AG04450 (cell line): ENCODE measurements at places on chromosomes 5 and 9.

GRCh38 chr5:58545912-58546311, 37.0 kb upstream of the RAB3C start:
- no peak for DNase-seq

- peak; percentile 1 for DNase-seq
Observed at GRCh38 chr9:100714372-100715099, 136.7 kb downstream of the CAVIN4 start.

- DNase-seq: no peak
Observed at GRCh38 chr5:124858612-124859011, 112.2 kb upstream of the ZNF608 start.

- DNase-seq: peak; percentile 90
Observed at GRCh38 chr9:33151007-33151557, 16.1 kb downstream of the B4GALT1 start.

DNA sequence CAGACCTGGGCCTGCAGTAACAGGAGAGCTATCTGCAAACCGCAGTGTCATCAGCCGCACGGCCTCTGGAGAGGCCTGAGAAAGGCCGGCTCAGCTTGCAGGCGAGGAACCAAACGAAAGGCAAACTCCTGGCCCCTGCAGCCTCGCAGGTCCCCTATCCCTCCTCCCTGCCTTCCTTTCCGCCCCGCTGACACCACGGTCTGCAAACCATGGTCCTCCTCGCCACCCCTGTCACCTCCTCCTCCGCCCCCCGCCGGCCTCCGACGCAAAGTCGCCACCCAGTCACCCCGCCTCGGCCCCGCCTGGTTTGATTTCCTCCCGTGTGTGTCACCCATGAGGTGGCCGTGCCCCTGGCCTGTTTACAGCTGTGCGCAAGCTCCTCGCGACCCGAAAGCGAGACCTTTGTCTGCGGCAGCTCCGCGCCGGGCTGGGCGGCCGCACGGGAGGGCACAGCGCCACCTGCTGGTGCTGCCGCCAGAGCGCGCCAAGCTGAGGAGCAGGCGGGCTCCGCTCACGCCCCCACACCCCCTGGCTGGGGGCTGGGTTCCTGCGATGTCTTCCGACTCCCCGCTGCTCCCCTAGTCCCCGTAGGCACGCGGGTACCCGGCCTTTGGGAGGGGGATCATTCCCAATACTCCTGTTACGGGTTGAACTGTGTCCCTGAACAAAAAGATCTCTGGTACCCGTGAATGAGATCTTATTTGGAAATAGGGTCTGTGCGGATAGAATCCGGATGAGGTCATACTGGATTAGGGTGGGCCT, 19.4 kb downstream of the GBGT1 start:
- DNase-seq: no peak

GRCh38 chr9:79013715-79014610, 557.8 kb upstream of the TLE4 start:
- no peak for DNase-seq

- peak; percentile 48 for DNase-seq
Observed at GRCh38 chr9:116087751-116088194, 65.8 kb upstream of the PAPPA start.

DNA sequence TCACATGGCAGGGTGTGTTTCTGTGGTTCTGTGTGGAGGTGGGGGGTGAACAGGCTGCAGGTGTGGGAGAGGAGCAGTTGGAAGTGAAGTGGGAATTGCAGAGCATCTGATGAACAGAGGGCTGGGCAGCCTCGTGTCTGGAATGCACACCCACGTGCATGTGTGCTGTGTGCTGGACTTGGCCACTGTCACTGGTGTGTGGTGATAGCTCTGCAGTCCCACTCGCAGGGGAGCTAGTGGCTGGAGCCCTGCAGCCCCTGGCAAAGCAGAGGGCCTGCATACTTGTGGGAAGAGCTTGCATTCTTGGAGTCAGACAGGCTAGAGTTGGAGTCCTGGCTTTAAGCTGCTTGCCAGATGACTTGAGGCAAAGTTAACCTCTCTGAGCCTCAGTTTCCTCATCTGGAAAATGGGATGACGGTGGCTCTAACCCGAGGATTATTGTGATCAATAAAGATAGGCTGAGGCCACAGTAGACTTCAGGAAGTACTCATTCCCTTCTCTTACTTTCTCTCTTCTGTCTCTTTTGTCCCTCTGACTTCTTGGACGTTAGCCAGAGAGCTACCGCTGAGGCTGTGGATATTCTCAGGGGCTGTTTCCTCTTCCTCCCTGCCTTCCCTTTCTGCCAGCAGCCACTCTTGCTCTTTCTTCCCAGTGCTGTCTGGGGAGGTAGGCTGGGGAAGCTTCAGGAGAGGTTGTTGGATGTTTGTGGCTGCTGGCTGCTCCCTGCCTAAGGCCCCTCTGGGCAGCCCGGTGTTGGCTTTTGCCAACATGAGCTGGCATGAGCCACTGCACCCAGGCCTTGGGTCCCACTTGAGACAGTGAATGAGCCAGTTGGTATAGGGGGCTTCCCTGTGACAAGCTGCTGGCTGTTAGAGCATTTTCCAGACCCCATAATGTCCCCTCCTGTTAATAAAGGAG, 18.3 kb downstream of the PSAT1 start:
- no peak for DNase-seq

GRCh38 chr9:104108315-104108714, 14.2 kb downstream of the SMC2 start:
- no peak for DNase-seq

DNA sequence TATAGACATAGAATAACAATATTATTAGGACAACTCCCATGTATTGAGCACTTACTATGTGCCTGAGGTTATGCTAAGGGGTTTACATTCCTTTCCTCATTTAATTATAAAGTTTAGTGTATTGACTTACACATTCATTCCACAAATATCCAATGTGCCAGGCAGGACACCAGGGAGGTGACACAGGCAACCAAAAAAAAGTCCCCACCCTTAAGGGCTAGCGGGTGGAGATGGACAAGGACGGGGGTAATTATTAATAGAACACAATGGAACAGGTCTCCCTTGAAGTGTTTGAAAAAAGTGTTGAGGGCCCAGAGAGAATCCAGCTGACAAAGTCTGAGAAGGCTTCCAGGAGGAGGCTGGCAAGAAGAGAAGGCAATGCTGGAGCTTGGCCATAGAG, 5.7 kb downstream of the TBC1D2 start:
- DNase-seq: no peak

- DNase-seq: no peak
Observed at GRCh38 chr9:21331676-21332402, 3.4 kb downstream of the KLHL9 start.

DNA sequence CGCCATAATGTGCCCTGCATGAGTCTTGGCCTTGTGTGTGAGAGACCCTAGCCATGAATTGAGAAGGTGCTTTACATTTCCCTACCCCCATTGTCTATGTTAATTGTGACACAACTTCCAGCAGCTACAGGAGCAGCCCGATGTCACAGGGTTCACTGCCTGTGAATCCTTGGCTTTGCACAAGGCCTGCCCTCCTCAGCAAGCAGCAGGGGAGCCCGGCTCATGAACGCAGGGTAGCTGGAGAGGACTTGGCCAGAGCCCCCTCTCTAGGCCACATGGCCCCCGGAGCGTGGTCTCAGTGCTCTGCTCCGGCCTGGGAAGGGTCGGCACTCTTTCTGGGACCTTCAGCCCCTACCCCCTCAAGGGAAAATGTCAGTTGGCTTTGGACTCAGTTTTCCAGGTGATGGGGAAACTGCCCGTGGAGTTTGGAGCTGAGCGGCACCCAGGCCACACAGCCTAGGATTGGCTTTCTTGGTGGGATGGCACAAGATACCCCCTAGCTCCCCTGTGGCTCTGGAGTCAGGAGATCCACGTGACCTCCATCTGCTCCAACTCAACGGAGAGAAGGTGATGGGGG, 160.8 kb downstream of the DAB2IP start:
- no peak for DNase-seq

- no peak for DNase-seq
Observed at GRCh38 chr9:36486933-36487481, 85.7 kb upstream of the MELK start.

DNA sequence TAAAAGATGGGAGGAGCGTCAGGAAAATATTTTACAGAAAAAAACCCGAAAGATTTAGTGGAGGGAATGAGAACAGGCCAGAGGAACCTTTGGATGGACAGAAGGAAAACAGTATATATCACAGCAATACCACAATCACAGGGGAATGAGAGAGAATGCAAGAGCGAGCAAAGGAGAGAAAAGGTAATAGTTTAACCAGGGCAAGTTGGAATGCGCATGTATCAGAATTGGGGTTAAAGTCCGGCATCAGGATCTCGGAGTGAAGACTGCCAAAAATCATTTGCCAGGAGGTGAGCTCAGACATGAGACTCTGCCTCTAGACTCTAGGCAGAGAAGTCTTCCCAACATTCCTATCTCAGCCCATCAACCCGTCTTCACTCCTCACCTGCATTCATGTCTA, 36.8 kb downstream of the PCDHGC5 start:
- no peak for DNase-seq

DNA sequence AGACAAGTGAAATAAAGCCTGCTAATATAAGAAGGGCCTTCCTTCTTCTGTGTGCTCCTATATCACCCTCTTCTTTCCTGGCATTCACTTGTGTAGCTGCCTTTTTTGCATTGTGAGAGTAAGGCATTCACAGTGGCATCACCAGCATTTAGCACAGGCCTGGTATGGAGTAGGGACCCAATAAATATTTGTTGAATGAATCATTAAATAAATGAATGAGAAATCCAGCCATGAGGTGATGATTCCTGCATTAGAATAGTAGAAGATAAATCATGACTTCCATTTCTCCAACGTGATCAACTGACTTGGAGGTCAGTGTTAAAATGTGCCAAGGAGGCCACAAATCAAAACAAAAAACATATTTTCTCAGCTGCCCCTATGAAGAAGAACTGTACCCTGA, 3.9 kb downstream of the PLPPR1 start:
- no peak for DNase-seq

GRCh38 chr9:127389381-127390247, 7.4 kb upstream of the SLC2A8 start:
- DNase-seq: no peak

DNA sequence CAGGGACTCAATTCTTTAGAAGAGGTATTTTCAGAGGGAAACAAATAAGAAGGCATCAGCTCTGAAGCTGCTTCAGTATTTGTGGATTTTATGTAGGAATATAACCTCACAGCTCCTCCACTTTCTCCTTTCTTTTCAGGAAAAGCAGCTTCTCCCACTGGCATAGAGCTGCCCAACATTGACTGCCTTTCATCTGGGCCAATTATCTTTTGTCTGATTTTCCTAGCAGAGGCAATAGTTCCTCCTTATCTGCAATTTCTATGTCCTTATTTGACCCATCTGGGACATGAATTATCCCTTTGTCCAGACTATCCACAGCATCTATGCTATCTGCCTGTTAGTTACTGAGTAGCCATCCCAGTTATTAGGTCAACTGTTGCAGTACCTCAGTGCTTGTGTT, 1671.2 kb upstream of the ACO1 start:
- DNase-seq: no peak

DNA sequence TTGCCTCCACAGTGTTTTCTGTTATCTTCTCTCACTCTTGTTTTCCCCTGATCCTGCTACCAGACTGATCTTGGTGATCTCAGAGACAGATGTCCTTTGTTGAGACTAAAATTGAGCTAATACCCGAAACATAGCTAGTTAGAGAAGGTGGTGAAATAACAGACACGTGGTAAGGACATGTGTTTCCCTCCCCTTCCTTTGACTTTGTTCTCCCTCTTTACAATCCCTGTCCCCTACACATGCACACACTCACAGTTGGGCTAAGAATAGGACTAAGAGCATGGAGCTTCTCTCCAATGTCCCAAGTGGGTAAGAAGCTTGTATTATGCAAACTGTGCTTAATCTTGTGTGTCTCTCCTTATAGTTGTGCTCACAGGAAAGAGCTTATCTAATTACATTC, 1603.0 kb upstream of the C9orf72 start:
- no peak for DNase-seq

GRCh38 chr5:13567819-13568218, 376.7 kb downstream of the DNAH5 start:
- no peak for DNase-seq

DNA sequence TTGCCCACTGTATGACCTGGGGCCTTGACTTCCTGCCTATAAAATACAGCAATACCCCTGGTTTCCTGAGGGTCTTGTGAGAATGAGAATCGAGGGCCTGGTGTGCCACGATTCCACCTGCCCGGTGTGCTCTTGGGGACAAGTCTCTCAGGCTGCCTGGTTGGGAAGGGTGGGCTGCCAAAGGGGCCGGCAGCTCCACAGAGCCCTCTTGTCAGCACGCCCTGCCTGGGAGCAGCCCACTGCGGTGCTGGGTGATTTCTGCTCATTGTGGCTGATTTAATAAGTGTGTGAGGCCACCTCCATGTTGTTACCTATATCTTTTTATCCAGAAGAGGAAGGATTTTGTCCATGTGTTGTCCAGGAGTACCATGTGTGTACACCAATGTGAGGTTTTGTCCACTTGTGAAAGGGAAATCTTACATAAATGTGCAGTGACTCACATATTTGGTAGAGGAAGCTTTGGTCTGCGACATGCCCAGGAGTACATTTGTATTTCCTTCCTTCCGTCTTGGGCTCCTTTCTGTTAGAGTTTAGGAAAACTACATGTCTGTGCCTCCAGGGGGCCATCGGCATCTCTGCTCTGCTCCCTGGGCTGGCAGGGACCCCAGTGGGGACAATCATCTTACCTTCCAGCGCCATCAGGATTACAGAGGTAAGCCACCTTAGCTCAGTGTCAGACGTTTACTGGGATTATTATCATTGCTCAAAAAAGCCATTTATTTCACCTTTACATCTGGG, 108.6 kb downstream of the PHF2 start:
- no peak for DNase-seq

DNA sequence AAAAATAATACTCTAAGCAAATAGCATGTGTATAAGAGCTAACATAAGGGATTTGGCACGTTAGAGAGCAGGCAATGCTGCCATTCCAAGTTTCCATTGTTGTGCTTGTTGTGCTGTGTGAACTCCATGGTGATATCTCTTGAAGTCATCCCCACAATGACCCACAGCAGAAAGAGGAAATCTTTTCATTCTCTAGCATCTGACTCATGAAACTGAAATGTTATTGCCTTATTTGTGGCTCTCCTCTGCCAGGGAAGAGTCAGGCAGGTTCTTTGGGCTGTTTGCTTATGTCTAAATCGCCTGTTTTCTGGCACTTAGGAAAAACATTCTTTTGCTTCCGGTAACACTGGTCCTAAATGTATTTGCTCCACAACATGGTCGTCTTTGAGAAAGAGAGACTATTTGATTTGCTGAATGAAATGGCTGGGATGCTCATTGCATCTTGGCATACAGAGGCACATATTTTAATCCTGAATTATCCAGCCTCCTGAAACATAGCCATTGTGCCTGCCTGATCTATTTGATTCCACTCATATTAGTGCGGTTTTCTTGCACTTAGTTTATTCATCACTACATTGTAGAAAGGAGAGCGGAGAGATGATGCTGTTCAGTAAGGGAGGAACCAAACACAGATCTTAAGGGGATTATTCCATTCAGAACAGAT, 188.8 kb downstream of the CSNK1G3 start:
- DNase-seq: peak; percentile 83
